Stimulated activated CD4-positive, alpha-beta T cell treated with anti-CD3 and anti-CD28 coated beads, Interleukin-1b, Interleukin-23, amount 100 ng/mL, for 4 hours (primary cell): ENCODE measurements at places on chromosomes 7 and 10.

GRCh38 chr7:106870528-106870927, 5.4 kb downstream of the PIK3CG start:
- DNase-seq, result no peak

DNA sequence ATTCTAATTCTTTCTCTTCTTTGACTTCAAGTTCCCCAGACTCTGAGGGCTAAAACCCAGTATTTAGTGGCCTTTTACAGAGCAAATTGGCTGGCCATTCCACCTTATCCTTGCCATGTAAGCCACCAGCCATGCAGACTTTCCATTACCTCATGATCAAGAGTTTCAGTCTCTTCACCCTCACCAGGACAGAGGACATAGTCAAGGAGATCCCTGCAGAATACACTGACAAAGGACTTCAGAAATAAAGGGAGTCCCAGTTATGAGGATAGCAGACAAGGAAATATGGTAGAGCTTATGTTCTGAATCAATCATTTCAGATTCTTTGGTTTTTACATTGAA, 1080.4 kb upstream of the C7orf33 start:
- no peak for DNase-seq

- DNase-seq, result no peak
Observed at GRCh38 chr10:89525556-89525955, 9.8 kb downstream of the SLC16A12 start.

DNA sequence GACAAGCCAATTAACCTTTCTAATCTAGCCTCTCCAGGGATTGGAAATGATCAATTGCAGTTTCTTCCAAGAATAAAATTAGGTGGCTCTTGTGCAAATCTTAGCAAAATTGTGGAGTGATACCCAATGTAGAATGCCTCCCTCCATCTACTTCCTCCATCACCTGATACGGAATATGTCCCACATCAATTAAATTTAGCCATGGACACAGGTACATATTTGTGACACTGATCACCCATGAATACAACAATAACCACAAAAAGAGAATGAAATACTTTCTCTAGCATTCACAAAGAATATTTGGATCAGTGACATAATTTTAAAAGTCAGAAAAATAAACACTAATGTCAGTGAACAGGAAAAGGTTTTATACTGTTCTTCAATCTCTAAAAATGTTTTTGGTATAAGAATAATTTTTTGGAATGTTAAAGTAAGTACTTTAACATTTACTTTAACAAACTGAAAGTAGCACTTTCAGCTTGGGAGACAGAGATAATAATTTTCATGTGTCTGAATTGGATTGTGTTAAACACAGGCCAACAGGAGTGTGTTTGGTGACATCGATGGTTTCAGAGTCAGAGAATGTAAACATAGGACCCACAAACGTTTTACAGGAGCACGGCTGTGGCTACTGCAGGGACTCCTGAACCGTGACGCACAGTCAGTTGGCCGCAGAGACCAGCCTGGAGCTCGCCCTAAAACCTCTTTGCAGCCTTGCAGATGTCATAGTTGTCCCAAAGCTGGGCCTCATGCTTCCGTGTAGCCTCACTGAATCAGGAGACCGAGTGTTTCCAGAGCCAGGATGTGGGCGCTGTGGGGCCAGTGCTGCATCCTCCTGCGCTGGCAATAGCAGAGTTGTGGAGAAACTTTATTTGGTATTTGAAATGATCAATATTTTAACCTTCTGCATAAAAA, 7.2 kb downstream of the RBM20 start:
- no peak for DNase-seq

GRCh38 chr10:127215866-127216265, 19.5 kb upstream of the INSYN2A start:
- DNase-seq, result no peak

DNA sequence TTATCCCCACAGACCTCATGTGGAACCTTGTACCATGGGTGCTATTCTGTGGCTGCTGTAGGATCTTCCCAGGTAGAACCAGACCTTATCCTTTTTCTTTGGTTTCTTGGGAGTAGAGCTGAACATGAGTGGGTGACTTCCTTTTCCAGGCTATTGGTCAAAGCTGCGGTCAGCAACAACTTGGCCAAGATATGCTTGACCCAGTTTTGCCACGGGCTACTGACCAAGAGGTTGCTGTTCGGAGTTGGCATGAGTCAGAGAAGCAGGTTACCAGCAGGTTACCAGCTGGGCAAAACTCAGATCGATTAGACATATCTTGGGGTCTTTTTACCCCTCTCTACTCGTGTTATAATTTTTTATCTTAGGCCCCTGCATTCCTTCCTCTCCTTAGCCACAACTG, 36.7 kb upstream of the HDAC9 start:
- DNase-seq, result no peak

- no peak for DNase-seq
Observed at GRCh38 chr7:47444376-47445098, 137.4 kb downstream of the TNS3 start.

- no peak for DNase-seq
Observed at GRCh38 chr10:54402576-54402975, 398.5 kb downstream of the PCDH15 start.
